ENCODE measurements at places on chromosomes 2 and 18. TPM values are rescaled to one million over a fixed set of nuclear protein-coding genes. Genes with fewer than 3 reads are reported as not detected.

The ADGRF3 gene
- total RNA-seq: not detected

The ACMSD gene
- not detected for total RNA-seq

The ANKRD29 gene
- total RNA-seq: 0.90 TPM

The GATA6 gene
- total RNA-seq: 61.4 TPM

The SF3B6 gene
- total RNA-seq: 121 TPM

The ALK gene
- total RNA-seq: not detected

The ST6GAL2 gene
- not detected for total RNA-seq

The PDE1A gene
- 206 TPM for total RNA-seq

The MYO5B gene
- total RNA-seq: not detected

The SPTBN1 gene
- 294 TPM for total RNA-seq

The ARHGAP15 gene
- total RNA-seq: not detected
